Activated T-cell treated with anti-CD3 and anti-CD28 coated beads, Interleukin-2, amount 50 U/mL, for 72 hours (primary cell): ENCODE measurements at places on chromosomes 11 and 22. TPM values are rescaled to one million over a fixed set of nuclear protein-coding genes. Genes with fewer than 3 reads are reported as not detected.
A peak's percentile ranks its signal among the peaks of the same experiment; 100 is the strongest.

The CASP1 gene
- total RNA-seq = 20.4 TPM

The MS4A7 gene
- not detected for total RNA-seq

The APOBEC3A gene
- total RNA-seq = not detected

The ARHGAP32 gene
- total RNA-seq = 10.9 TPM

The CDCA5 gene
- total RNA-seq = 139 TPM

The MMP8 gene
- total RNA-seq = not detected

The KCTD14 gene
- not detected for total RNA-seq

DNA sequence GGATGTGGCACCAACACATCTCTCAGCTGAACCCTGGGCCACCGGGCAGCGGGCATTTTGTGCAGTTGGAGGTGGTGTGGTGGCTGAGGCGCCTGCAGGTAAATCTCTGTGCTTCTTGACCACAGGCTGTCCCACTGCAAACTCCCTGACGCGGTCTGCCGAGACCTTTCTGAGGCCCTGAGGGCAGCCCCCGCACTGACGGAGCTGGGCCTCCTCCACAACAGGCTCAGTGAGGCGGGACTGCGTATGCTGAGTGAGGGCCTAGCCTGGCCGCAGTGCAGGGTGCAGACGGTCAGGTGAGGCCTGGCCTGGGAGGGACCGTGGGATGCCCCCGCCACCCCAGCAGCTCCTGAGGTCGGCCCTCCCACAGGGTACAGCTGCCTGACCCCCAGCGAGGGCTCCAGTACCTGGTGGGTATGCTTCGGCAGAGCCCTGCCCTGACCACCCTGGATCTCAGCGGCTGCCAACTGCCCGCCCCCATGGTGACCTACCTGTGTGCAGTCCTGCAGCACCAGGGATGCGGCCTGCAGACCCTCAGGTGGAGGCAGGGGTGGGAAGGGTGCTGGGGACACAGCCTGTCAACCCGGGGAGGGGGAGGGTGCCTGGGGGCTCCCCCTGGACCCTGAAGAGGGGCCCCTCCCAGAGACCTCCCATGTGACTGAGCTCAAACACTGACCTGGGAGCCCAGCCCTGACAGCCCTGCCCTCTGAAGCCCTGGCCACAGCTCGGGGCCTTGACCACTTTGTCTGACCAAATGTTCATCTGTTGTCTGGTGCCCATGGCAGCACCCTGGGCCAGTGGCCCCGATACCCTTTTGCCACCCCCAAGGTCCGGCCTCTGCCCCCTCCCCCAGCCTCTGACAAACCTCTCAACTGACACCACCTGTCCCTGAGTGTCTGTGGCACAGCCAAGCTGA lies 4.6 kb upstream of the PGGHG start:
- peaks cover 55% of the 10 kb centered on the region for H3K4me1 ChIP-seq
- peak overlapping the region; percentile 84 for H3K4me3 ChIP-seq
- peaks cover 9% of the 10 kb centered on the region for H3K27me3 ChIP-seq
- peaks cover 5% of the 10 kb centered on the region for H3K36me3 ChIP-seq
- no peak overlapping the region for H3K27ac ChIP-seq

- no peaks in the 10 kb centered on the region for H3K36me3 ChIP-seq
- peak within 1 kb of the TSS; percentile 76 for H3K4me3 ChIP-seq
- no peak for DNase-seq
- peak within 1 kb of the TSS; percentile 78 for H3K27ac ChIP-seq
- peaks cover 15% of the 10 kb centered on the region for H3K4me1 ChIP-seq
These were observed at the start of gene IL17REL for GRCh38 chr22:50012211-50013181. Gene IL17REL, minus strand, starts transcription at chr22:50012765. Its CDS starts 119 bp downstream, at chr22:50012646.

DNA sequence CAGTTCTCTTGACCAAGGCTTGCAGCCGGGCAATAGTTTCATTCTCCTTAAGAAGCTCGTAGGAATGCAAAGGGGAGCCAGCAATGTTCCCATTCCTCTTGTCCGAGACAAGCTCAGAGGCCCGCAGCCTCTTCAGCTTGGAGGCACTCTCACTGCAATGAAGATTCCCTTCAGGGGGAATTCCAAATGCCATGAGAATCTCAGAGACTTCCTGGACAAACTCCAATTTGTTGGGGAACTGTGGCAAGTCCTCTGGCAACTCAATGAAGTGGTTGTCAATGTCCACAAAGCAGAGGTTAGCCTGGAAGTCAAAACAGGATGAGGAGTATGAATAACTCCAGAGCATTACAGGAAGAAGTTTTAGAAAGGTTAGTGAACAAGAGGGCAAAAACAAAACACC lies 84.4 kb downstream of the DENND5A start:
- no peak overlapping the region for H3K4me3 ChIP-seq
- no peaks in the 10 kb centered on the region for H3K27me3 ChIP-seq
- peaks cover 15% of the 10 kb centered on the region for H3K4me1 ChIP-seq
- DNase-seq = no peak
- peaks cover 2% of the 10 kb centered on the region for H3K36me3 ChIP-seq

GRCh38 chr11:28529540-28530410 lies 421.6 kb downstream of the METTL15 start:
- H3K4me1 ChIP-seq = no peaks in the 10 kb centered on the region
- no peak overlapping the region for H3K4me3 ChIP-seq

- H3K4me3 ChIP-seq = no peak overlapping the region
- H3K27me3 ChIP-seq = no peaks in the 10 kb centered on the region
- H3K36me3 ChIP-seq = peaks cover 5% of the 10 kb centered on the region
- H3K4me1 ChIP-seq = no peaks in the 10 kb centered on the region
These were observed 63.6 kb downstream of the PPP2R1B start for GRCh38 chr11:111702623-111703022.

GRCh38 chr11:78763664-78764063 lies 189.0 kb upstream of the NARS2 start:
- H3K36me3 ChIP-seq = no peaks in the 10 kb centered on the region
- DNase-seq = no peak
- H3K27ac ChIP-seq = no peak overlapping the region
- no peaks in the 10 kb centered on the region for H3K4me1 ChIP-seq
- no peaks in the 10 kb centered on the region for H3K27me3 ChIP-seq

DNA sequence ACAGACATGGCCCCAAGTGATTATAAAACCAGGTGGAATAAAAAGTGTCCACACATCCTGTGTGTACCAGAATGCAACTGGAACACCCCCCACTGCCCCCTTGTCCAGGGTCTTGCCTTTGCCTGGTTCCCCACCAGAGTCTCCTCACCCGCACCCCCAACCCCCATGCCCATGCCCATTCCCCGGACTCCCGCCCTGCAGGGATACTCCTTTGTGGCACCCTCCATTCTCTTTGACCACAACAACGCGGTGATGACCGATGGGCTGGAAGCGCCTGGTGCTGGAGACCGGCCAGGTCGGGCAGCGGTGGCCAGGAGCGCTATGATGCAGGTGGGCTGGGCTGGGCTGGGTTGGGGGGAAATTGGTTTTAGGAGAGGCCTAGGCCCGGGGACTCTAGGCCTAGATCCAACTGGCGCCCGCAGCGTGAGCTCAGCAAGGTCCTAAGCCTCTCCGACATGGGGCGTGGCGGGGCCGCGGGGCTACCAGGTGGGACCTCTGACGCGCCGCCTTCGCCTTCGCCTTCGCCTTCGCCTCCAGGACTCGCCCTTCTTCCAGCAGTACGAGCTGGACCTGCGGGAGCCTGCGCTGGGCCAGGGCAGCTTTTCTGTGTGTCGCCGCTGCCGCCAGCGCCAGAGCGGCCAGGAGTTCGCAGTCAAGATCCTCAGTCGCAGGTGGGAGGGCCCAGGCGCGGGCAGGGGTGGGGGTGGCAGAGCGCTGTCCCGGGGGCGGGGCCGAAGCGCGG lies 9.1 kb downstream of the RPS6KA4 start:
- no peak overlapping the region for H3K4me3 ChIP-seq
- no peak for DNase-seq
- H3K4me1 ChIP-seq = no peaks in the 10 kb centered on the region

- no peaks in the 10 kb centered on the region for H3K4me1 ChIP-seq
- H3K36me3 ChIP-seq = no peaks in the 10 kb centered on the region
- DNase-seq = peak; percentile 19
These were observed 8.2 kb downstream of the PTH start for GRCh38 chr11:13487661-13488030.

DNA sequence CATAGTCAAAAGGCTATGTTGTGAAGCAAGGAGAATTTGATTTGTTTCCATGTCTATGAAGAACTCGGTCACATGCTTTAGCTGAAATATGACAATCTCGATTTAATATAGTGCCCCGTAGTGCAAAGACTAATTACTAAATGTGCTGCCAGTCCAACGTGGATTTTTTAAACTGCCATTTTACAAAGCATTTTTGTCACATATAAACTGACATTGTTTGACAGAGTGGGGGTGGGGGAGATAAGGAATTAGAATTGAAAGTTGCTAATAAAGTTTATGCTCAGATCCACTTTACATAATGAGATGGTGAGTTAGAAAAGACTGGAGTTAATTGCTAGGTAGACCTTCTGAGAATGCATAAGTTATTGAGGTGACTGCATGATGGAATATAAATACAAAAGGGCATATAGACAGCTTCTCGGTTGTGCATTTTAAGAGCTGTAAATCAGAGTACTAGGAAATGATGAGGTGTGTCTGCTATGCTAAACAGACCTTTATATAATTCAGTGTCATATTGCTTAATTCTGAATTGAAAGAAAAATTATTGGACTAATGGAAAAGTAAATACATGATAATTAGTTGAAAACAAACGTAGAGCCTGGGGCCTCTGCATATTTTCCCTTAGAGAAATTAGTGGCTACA lies 158.9 kb upstream of the MTNR1B start:
- H3K4me3 ChIP-seq = no peak overlapping the region
- no peak for DNase-seq
- no peaks in the 10 kb centered on the region for H3K4me1 ChIP-seq
- no peak overlapping the region for H3K27ac ChIP-seq
- H3K36me3 ChIP-seq = no peaks in the 10 kb centered on the region
- H3K27me3 ChIP-seq = no peaks in the 10 kb centered on the region

DNA sequence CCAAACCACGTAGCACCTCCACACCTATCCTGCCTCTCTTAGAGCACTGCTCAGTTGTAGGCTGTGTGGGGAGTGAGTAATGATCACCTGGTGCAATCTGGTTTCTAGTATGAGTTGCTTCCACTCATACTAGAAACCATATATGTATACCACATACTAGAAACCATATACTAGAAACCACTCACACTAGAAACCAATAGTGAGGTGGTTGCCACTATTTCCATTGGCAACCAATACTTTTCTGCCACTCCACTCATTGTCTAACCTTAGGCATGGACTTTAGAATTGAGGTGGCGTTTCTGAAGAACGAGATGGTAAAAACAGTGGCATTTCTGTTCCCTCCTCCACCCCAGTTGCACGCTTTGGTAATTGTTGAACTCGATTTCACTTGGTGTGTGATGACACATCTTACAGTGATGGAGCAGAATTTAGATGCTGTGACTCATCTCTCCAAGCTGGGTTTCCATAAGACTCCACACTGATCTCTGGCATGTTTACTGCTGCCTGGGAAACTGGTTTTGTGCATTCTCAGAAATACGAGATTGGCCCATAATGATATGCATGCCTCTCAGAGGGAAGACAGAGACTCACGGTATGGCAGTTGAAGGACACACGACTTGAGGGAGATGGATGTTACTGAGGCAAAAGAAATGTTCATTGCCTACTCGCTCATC lies 82.9 kb downstream of the KIRREL3 start:
- peaks cover 25% of the 10 kb centered on the region for H3K27me3 ChIP-seq
- peak overlapping the region; percentile 35 for H3K4me3 ChIP-seq
- DNase-seq = peak; percentile 55
- peak overlapping the region; percentile 30 for H3K27ac ChIP-seq
- peaks cover 2% of the 10 kb centered on the region for H3K36me3 ChIP-seq

DNA sequence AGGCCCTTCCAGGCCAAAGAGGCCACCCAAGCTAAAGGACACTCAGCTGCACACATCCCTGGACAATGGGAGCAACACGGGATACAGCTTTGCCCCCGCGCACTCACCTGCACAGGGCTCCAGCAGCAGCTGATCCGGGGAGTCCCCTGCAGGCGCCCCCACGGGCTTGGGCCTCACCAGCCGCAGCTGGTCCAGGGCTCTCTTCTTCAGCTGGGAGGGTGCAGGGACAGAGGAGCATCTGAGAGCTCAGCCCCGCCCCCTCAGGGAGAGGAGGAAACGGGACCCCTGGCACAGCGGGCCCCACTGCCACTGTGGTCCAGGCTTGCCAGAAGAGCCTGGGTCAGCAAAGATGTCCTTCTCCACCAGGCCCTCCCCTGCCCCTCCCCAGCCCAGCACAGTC lies 7.8 kb upstream of the MFNG start:
- no peak overlapping the region for H3K27ac ChIP-seq
- H3K4me3 ChIP-seq = no peak overlapping the region
- DNase-seq = no peak
- H3K36me3 ChIP-seq = no peaks in the 10 kb centered on the region
- no peaks in the 10 kb centered on the region for H3K27me3 ChIP-seq

DNA sequence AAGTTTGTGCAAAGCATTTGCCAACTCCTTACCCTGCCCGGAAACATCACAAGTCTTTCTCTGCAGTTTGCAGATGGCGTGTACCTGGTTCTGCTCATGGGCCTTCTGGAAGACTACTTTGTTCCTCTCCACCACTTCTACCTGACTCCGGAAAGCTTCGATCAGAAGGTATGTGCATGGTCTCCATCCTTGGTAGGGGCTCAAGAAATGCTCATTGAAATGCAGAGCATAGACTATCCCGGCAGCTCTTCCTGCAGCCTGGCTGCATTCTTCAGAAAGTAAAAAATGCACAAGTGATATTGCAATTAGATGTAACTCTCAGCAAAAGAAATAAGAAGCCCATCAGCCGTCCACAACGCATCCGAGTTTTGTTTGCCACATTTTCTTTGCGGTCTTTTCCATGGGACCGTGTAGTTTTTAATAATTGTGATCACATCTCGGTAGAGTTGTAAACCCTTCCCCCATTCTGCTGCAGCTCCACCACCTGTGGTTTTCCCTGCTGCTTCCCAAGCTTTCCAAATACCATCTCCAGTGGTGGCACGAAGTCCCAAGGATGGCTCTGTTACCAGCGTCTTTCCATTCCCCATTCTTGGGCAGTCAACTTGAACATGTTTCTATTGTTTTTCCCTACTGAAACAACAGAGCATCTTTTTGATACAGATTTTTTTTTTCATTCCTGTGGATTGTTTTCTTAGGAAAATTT lies 22.7 kb upstream of the PARVG start:
- H3K36me3 ChIP-seq = peaks cover 1% of the 10 kb centered on the region
- no peak overlapping the region for H3K27ac ChIP-seq
- DNase-seq = no peak
- no peaks in the 10 kb centered on the region for H3K4me1 ChIP-seq

DNA sequence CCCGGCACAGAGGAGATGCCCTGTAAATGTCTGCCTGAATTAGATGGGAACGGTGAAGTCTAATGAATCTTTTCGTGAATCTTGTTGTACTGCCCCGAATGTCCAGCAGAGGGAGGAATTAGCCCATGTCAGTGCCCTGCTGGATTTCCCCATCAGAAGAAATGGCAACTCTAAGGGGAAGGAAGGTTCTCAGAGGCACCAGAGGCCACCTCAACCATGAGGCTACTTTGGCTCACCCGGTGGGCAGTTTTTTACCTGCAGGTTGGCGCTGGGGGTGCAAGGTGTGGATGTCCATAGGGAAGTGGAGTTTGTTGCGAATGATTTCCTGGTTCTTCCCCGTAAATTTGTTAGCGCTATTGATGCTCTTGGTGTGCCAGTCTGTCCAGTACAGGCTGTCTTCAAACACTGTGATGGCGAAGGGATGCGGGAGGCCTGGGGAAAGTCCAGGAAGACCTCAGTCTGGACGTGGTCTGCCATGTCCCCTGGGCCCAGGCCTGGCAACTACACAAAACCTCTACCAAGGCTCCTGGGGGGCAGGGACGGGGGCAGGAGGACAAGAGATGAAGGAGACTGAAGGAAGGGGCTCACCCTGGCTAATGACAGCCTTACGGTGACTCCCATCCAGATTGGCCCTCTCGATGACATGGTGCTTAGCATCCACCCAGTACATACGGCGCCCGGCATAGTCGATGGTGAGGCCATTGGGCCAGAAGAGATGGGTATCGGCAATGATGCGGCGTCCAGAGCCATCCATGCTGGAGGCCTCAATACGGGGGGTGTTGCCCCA lies 28.5 kb downstream of the LRP4 start:
- no peaks in the 10 kb centered on the region for H3K36me3 ChIP-seq
- DNase-seq = peak; percentile 74
- H3K27me3 ChIP-seq = peaks cover 5% of the 10 kb centered on the region
- no peaks in the 10 kb centered on the region for H3K4me1 ChIP-seq
- no peak overlapping the region for H3K27ac ChIP-seq
